Liver (tissue), 10 donors: ENCODE measurements at places on chromosomes 6 and 20. TPM values are rescaled to one million over a fixed set of nuclear protein-coding genes. Genes with fewer than 3 reads are reported as not detected.

GRCh38 chr6:155411154-155412052, 44.2 kb downstream of the NOX3 start:
- DNase-seq: no peak

GRCh38 chr6:30152016-30152673, 8.9 kb downstream of the TRIM10 start:
- DNase-seq: no peak

- DNase-seq: no peak
Observed at GRCh38 chr6:170553534-170554012, 466 bp upstream of the PSMB1 start.

GRCh38 chr6:125961117-125961516, 4.5 kb downstream of the HINT3 start:
- no peak for DNase-seq

- no peak for DNase-seq
Observed at GRCh38 chr6:42230345-42231321, 13.0 kb upstream of the MRPS10 start.

- DNase-seq: no peak
Observed at GRCh38 chr6:158475344-158476302, 84.3 kb upstream of the TMEM181 start.

DNA sequence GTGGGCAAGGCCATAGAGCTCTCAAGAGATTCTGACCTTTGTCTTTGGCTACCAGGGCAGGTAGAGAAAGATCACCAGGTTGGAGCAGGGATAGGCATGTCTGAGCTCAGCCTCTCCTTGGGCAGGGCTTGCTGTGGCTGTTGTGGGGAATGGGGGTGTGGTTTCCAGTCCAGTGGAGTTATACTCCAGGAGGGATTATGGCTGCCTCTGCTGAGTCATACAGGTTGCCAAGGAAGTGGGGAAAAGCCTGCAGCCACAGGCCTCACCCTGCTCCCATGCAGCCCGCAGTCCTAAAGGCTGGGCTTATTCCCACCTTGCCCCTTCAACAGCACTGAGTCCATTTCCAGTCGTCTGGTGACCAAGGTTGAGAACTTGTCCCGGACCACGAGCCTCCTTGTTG, 21.9 kb downstream of the MEP1A start:
- DNase-seq: no peak

DNA sequence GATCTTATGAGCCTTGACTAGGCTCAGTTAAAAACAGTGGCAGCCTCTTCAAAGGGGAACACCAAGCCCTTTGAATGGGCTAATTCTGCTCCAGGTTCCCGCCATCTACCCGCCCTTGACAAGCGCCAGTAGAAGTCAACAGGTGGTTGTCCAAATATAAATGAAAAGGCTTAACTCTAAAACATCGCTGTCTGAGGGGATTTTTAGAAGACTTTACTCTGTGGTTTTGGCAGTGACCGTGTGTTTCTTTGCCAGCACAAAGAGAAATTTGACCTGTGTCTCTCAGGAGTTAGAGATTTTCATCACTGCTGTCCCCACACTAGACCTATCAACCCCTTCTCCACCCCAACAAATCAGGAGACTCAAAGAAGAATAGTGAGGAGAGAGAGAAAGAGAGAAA, 19.8 kb upstream of the SIM1 start:
- no peak for DNase-seq

DNA sequence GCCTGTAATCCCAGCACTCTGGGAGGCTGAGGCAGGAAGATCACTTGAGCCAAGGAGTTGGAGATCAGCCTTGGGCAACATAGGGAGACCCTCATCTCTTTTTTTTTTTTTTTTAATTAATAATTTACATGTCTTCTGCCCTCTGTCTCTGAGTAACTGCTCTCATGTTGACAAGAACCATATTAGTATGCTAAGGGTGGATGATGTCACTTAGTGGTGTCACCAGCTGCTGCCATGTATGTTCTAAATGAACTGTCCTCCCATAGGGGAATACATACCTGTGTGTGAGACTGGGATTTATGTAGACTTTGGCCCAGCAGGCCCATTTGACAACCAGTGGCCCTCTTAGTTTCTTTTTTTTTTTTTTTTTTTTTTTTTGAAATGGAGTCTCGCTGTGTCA, 65.6 kb downstream of the SCAND1 start:
- no peak for DNase-seq

DNA sequence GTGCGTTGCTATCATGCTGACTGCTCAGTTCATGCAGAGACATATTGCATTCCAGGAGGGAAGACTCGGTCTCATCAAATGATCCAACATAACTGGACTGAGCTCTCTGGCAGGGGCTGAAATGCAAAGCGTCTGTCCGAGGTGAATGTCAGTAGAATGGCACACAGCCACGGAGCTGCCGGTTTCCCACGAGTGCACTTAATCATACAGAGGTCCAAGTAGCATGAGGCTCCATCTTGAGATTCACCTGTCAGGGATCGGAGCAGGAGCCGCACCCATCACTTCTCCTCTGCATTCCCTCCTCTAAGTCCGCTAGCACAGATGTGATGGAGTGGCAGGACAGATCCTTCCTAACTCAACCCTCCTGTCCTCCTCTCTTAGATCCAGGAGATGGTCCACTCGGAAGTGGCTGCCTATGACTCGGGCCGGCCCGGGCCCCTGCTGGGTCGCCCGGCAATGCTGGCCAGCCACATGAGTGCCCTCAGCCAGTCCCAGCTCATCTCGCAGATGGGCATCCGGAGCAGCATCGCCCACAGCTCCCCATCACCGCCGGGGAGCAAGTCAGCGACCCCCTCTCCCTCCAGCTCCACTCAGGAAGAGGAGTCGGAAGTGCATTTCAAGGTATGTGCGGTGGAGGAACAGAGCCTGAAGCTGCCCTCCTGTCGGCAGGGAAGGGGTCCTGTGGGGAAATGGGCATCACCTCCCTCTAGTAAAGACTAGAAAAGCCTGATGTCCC, 135.9 kb downstream of the JPH2 start:
- DNase-seq: peak; percentile 29

DNA sequence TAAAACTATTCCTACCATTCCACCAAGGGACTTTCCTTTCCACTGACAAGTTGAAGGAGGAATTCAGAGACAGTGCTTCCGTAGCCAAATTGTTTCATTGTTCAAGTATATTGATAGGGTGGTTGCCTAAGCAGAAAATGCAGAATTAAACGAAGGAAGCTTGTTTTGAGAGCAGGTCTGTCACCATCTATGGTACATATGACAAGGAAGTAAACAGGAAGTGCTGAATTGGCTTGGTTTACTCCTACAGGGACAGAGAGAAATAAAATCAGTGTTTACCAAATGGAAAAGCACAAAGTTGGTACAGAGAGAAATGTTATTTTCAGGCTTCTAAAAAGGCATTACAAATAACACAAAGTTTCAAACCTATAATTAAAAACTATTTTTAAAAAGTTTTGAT, 421.8 kb downstream of the CDC5L start:
- DNase-seq: no peak

GRCh38 chr6:32885698-32886286, 31.8 kb downstream of the PSMB9 start:
- no peak for DNase-seq

Gene BEND6
- 0.14 TPM for total RNA-seq

Gene OPRM1
- total RNA-seq: not detected

- no peak for DNase-seq
Observed at GRCh38 chr20:47991875-47992488, 206.7 kb upstream of the SULF2 start.

Gene DUSP15
- total RNA-seq: 0.42 TPM

GRCh38 chr20:59576216-59576953, 28.0 kb upstream of the PHACTR3 start:
- DNase-seq: no peak

DNA sequence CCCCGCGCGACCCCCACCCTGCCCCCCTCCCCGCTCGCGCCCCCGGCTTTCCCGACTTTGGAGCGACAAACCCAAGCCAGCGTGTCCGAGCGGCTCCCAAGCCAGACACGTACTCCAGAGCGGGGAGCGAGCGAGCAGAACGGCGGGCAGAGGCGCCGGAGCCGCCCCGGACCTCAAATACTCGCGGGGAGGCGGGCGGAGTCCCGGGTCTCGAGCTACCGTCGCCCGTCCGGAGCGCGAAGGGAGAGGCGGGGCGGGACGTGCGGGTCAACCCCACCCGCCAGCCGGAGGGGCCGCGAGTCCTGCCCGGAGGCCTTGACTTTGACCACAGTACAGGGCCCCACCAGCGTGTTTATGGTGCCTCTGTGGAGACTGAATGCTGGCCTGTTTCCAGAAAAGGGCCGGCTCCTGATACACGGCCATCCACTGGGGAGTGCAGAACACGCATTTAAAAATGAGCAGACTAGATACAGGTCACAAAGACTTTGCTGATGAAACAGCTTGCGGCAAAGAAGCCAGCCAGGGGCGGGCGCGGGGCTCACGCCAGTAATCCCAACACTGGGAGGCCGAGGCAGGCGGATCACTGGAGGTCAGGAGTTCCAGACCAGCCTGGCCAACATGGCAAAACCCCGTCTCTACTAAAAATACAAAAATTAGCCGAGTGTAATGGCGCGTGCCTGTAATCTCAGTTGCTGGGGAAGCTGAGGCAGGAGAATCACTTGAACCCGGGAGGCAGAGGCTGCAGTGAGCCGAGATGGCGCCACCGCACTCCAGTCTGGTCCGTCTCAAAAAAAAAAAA, at the start of gene SERPINB6:
Gene SERPINB6 (minus strand): TSS at position 148 of the 799 bp plus-strand sequence. CDS start 12,235 bp downstream, outside the sequence.
- DNase-seq: peak; percentile 71

- DNase-seq: no peak
Observed at GRCh38 chr6:73081955-73082354, 143.3 kb downstream of the KHDC1L start.

GRCh38 chr6:42118162-42119001, 24.0 kb downstream of the C6orf132 start:
- DNase-seq: no peak

Gene FAM50B
- total RNA-seq: 10.2 TPM

GRCh38 chr6:142867355-142867801, 77.6 kb downstream of the HIVEP2 start:
- DNase-seq: no peak

- DNase-seq: no peak
Observed at GRCh38 chr20:60583741-60584140, 625.5 kb downstream of the CDH26 start.

Gene OR12D3
- not detected for total RNA-seq

- DNase-seq: no peak
Observed at GRCh38 chr20:59972037-59972801, 14.0 kb downstream of the CDH26 start.

GRCh38 chr6:19839788-19840187, 2.6 kb downstream of the ID4 start:
- DNase-seq: no peak

DNA sequence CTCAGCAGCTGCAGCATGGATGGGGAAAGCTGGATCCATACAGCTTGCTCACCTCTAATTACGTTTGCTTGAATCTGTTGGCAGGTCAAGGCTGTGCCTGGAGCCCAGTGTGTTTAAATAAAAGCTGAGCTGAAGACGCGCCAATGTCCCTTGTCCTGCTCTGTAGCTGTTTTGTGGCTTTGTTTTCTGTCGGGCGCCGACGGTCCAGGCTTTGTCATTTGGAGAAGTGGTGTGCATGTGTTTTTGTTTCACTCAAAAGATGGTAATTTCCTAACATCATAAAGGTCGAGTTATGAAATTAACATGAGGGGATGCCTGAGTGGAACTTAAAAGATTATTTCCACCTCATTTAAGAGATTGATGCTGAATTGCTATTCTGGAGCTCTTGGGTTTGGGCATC, 107.6 kb downstream of the SLC24A3 start:
- DNase-seq: no peak

Gene LHFPL5
- not detected for total RNA-seq

Gene TREML1
- 4.5 TPM for total RNA-seq

DNA sequence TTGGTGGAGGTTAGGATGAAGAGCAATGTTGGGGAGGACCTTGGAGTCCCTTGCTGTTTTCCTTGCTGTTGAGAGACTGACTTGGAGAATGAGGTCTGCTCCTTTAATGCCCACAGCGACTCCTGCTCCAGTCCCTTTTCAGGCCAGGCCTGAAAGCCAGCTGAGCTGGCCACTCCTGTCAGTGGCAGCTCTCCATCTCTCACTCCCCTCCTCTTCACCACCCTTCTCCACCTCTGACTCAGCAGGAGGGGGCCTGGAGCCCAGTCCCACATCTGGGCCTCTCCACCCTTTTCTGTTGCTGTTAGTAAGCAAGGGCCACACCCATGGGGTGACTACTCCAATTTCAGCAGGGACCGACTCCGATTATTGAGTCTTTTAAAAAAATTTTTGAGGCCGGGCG, 2.2 kb downstream of the SNX21 start:
- DNase-seq: no peak

DNA sequence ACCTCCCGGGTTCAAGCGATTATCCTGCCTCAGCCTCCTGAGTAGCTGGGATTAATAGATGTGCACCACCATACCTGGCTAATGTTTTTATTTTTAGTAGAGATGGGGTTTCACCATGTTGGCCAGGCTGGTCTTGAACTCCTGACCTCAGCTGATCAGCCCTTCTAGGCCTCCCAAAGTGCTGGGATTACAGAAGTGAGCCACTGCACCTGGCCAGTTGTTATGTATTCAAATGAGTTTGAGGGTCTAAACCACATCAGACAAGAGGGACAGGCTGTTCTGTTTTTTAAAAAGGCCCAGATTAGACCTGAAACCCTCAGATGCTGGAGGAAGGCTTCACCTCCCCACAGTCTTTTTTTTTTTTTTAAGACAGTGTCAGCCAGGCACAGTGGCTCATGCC, 4.1 kb upstream of the SPAG4 start:
- DNase-seq: no peak

GRCh38 chr20:49794336-49795134, 18.1 kb upstream of the SLC9A8 start:
- DNase-seq: no peak

Gene SLC13A3
- 10.7 TPM for total RNA-seq

- DNase-seq: no peak
Observed at GRCh38 chr20:32382102-32382950, 24.2 kb downstream of the ASXL1 start.

GRCh38 chr6:114514170-114514569, 171.3 kb upstream of the HS3ST5 start:
- no peak for DNase-seq

DNA sequence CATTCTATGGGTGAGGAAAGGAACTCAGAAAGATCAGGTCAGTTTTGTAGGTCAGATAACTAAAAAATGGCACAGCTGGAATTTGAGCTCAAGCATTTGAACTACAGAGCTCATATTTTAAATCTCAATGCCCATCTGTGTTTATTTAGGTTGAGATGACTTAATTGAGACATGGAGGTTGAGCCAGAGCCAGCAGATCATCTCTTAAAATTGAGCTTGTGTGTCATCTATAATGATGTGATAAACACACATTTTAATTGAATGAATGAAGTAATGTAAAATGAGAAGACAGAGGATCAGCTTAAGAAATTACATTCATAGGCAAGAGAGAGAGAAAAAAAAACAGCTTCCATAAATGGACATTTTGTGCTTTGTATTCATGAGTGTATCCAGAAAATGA, 3.7 kb downstream of the MANEA start:
- no peak for DNase-seq
